ENCODE measurements at places on chromosomes 16 and 17. TPM values are rescaled to one million over a fixed set of nuclear protein-coding genes. Genes with fewer than 3 reads are reported as not detected.
A peak's percentile ranks its signal among the peaks of the same experiment; 100 is the strongest.

- H3K4me1 ChIP-seq: no peaks in the 10 kb centered on the region
- no peak overlapping the region for H3K27ac ChIP-seq
- no peaks in the 10 kb centered on the region for H3K36me3 ChIP-seq
These were observed 127.8 kb downstream of the GOSR1 start for GRCh38 chr17:30605027-30605426.

DNA sequence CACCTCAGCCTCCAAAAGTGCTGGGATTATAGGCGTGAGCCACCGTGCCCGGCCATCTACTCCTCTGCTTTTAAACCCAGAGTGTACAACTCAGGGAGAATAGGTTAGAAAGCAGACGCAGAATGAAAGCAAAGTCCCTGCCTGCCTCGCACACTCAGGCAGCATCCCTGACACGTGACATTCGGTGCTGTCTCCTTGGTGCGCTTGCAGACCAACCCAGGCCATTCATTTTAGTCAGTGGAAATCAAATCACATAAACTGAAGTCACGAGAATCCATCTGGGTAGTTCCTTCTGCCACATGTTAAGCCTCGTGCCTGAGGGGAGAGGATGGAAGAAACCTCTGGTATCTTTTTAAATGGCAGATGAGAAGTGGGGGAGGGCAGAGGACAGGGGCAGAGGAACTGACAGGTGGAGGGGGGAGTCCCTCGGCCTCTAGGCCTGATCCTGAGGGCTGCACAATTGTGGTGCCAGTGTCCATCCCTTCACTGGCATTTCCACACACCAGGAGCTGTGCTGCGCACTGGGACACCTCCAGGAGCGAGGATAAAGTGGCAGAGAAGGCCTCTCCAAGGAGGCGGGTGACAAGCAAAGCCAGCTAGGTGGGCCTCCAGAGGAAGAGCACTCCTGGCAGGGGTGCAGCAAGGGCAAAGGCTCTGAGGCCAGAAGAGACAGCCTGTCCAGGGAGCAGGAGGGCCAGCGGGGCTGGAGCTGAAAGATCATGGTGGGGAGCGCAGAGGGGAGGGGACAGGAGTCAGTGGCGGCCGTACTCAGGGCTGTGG is 196.3 kb downstream of the KATNIP start:
- DNase-seq: no peak
- H3K27ac ChIP-seq: no peak overlapping the region
- H3K4me1 ChIP-seq: peaks cover 5% of the 10 kb centered on the region
- H3K27me3 ChIP-seq: no peaks in the 10 kb centered on the region
- H3K4me3 ChIP-seq: no peak overlapping the region
- H3K36me3 ChIP-seq: peaks cover 18% of the 10 kb centered on the region

GRCh38 chr17:46821482-46822387 is 3.2 kb upstream of the WNT3 start:
- H3K27me3 ChIP-seq: peaks cover 80% of the 10 kb centered on the region
- H3K36me3 ChIP-seq: no peaks in the 10 kb centered on the region
- H3K4me1 ChIP-seq: peaks cover 16% of the 10 kb centered on the region
- DNase-seq: no peak

- no peaks in the 10 kb centered on the region for H3K27me3 ChIP-seq
- no peak overlapping the region for H3K4me3 ChIP-seq
- DNase-seq: no peak
These were observed 591.4 kb downstream of the TMEM114 start for GRCh38 chr16:7998789-7999453.

GRCh38 chr17:13008461-13008860 is 9.4 kb downstream of the ELAC2 start:
- no peaks in the 10 kb centered on the region for H3K27me3 ChIP-seq
- no peak overlapping the region for H3K4me3 ChIP-seq
- H3K4me1 ChIP-seq: no peaks in the 10 kb centered on the region
- DNase-seq: no peak
- peaks cover 76% of the 10 kb centered on the region for H3K36me3 ChIP-seq
- H3K27ac ChIP-seq: no peak overlapping the region

GRCh38 chr17:79678091-79678735 is 52.5 kb upstream of the ENPP7 start:
- H3K27ac ChIP-seq: no peak overlapping the region
- no peak overlapping the region for H3K4me3 ChIP-seq
- no peaks in the 10 kb centered on the region for H3K36me3 ChIP-seq
- H3K27me3 ChIP-seq: peaks cover 11% of the 10 kb centered on the region

- H3K4me3 ChIP-seq: no peak overlapping the region
- no peak overlapping the region for H3K27ac ChIP-seq
- DNase-seq: no peak
- peaks cover 11% of the 10 kb centered on the region for H3K27me3 ChIP-seq
- no peaks in the 10 kb centered on the region for H3K36me3 ChIP-seq
These were observed 36.4 kb upstream of the CD300E start for GRCh38 chr17:74659889-74660288.

DNA sequence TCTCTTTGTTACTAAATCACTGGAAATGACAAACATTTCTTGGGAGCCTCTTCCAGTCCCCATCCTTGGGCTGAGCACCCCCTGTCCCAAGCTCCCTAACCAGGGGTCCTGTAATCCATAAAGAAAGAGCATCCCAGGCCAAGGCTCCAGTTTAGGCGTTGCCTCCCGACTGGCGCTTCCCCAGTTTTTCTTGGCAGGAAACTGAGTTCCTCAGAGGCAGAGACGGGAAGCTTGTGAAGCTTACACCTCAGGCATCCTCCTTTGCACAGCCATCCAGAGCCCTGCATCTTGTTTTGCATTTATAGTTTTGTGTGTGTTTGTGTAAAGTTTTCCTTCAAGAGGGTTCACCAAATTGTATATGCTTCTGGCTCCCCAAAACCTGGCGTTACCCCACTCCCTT is 7.1 kb downstream of the COPZ2 start:
- H3K4me3 ChIP-seq: no peak overlapping the region
- H3K27me3 ChIP-seq: peaks cover 23% of the 10 kb centered on the region
- H3K4me1 ChIP-seq: peaks cover 13% of the 10 kb centered on the region
- no peak overlapping the region for H3K27ac ChIP-seq
- no peak for DNase-seq

GRCh38 chr16:85162478-85163277 is 50.4 kb upstream of the CIBAR2 start:
- H3K36me3 ChIP-seq: no peaks in the 10 kb centered on the region
- no peaks in the 10 kb centered on the region for H3K27me3 ChIP-seq
- H3K4me3 ChIP-seq: no peak overlapping the region
- no peak overlapping the region for H3K27ac ChIP-seq
- peaks cover 48% of the 10 kb centered on the region for H3K4me1 ChIP-seq

DNA sequence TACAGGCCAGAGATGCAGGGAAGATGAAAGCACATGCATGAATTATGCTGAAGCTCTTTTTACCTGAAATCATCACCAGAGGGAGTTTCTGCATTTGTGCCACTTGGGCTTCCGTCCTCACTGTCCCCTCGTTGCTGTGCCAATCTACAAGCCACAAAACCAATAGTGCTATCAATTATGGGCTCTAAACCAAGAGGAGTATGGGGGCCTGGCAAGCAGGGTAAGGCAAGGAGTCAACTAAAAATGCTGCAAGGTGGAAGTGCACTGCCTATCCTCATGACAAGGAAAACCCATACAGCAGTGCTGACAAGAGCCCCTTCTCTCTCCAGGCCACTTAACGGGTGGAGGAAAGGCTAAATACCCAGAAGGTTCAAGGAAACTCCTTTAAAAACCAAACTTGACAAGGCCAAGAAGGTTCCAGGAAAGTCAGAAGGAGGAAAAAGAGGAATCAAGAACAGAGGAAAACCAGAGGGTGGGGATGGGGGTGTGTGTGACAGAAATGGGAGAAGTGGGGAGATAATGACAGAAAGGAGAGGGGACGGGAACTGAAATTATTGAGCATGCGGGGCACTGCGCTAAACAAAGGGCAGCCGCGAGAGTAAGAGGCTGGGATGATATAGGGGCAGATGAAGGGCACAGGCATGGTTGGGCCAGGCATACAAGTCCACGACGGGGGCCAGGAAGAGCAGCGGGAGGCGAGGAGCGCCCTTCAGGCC is 674 bp downstream of the C17orf75 start:
- peaks cover 4% of the 10 kb centered on the region for H3K4me1 ChIP-seq
- H3K27me3 ChIP-seq: no peaks in the 10 kb centered on the region
- no peak for DNase-seq
- H3K27ac ChIP-seq: peak overlapping the region; percentile 76
- H3K36me3 ChIP-seq: peaks cover 17% of the 10 kb centered on the region

DNA sequence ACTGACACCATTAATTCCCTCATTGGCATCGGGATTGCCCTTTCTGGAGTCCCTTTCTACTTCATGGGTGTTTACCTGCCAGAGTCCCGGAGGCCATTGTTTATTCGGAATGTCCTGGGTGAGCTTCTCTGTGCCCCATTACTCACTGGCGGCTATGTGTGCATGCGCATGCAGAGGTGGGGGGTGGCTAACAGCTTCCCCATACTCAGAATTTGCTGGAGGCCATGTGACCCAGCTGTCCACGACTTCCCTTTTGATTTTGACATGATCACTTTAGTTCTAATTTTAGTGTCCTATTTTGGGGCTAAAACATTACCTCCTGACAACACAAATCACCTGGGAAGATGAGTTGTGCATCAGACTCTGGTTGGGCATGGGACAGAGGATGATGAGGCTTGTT is 14.1 kb downstream of the SLC7A6OS start:
- no peak overlapping the region for H3K4me3 ChIP-seq
- DNase-seq: no peak
- peaks cover 5% of the 10 kb centered on the region for H3K4me1 ChIP-seq
- no peaks in the 10 kb centered on the region for H3K27me3 ChIP-seq

DNA sequence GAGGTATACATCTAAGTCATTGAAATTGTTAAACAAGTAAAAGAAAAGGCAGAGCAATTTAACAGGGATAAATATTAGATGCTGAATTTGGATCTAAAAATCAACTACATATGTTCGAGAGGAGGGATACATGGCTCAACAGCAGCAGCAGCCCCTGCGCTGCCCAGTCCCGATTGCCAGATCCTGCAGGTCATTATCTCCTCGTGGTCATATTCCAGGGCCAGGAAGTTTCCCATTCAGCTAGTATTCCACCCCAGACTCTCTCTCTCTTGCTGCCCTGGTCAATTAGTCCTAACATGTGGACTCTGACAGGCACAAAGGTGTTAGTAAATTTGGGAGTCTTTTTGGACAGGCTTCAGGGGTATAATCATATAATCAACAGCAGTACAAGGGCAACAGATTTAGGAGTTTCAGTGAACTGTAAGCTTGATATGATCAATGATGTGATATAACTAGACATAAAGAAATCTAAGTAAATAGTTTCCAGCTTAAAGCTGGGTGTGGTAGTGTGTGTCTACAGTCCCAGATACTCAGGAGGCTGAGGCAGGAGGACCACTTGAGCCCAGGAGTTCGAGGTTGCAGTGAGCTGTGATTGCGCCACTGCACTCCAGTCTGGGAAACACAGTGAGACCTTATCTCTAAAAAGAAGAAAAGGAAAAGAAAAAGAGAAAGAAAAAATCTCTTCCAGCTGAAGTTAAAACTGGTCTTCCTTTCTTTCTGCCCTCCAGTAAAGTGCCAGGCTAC is 96.5 kb upstream of the MED13 start:
- no peaks in the 10 kb centered on the region for H3K36me3 ChIP-seq
- no peak overlapping the region for H3K4me3 ChIP-seq
- H3K27me3 ChIP-seq: no peaks in the 10 kb centered on the region
- H3K4me1 ChIP-seq: peaks cover 27% of the 10 kb centered on the region
- H3K27ac ChIP-seq: no peak overlapping the region
- no peak for DNase-seq

DNA sequence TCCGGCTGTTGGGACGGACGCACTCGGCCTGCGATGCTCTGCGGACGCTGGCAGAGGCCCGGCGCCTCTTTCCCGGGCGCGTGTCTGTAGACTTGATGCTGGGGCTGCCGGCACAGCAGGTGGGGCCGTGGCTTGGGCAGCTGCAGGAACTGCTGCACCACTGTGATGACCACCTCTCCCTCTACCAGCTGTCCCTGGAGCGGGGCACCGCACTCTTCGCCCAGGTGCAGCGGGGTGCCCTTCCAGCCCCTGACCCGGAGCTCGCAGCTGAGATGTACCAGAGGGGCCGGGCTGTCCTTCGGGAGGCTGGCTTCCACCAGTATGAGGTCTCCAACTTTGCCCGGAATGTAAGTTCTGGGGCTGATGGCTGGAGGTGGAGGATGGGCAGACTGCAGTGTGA is 3.5 kb downstream of the RSAD1 start:
- DNase-seq: no peak
- H3K27ac ChIP-seq: no peak overlapping the region
- no peak overlapping the region for H3K4me3 ChIP-seq
- H3K36me3 ChIP-seq: peaks cover 52% of the 10 kb centered on the region

DNA sequence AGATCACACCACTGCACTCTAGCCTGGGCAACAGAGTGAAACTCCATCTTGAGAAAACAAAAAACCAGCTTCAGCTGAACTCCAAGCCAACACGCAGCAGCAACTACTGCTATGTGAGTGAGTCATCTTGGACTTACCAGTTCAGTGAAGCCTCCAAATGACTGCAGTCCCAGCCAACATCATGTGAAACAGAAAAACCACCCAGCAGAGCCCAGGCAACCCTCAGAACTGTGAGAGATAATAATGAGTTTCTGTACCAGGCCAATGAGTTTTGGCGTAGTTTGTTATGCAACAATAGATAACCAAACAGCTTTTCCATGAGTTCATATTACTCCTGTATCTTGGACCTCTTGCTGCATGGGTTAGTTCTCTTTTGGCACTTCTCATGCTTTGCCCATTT is 23.3 kb downstream of the PHF12 start:
- no peaks in the 10 kb centered on the region for H3K27me3 ChIP-seq
- no peaks in the 10 kb centered on the region for H3K4me1 ChIP-seq
- no peak overlapping the region for H3K4me3 ChIP-seq
- no peak for DNase-seq

- H3K27me3 ChIP-seq: no peaks in the 10 kb centered on the region
- DNase-seq: peak; percentile 23
- H3K4me3 ChIP-seq: no peak overlapping the region
- no peak overlapping the region for H3K27ac ChIP-seq
These were observed 937.7 kb upstream of the SOX9 start for GRCh38 chr17:71183066-71183660.

DNA sequence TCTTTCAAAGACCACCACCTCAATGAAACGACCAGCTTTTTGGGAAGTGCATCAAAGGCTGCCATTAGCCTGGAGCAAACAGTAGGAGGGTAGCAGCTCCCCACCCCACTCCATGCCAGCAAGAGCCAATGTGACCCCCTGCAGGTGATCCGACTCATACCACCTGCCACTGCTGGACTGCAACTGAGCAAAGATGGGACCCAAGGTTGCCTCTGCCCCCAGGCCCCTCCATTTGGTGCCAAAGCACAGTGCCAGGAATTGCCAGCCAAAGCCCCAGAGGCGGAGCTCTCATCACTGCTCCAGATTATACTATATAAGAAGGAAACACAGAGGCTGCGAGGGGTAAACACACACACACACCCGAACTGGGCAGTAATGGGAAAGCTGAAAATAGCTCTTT is 8.3 kb downstream of the PITPNM3 start:
- H3K27me3 ChIP-seq: no peaks in the 10 kb centered on the region
- no peaks in the 10 kb centered on the region for H3K36me3 ChIP-seq
- no peak for DNase-seq
- H3K27ac ChIP-seq: no peak overlapping the region
- H3K4me1 ChIP-seq: peaks cover 10% of the 10 kb centered on the region

- no peak overlapping the region for H3K4me3 ChIP-seq
- DNase-seq: peak; percentile 53
- no peak overlapping the region for H3K27ac ChIP-seq
- H3K4me1 ChIP-seq: peaks cover 5% of the 10 kb centered on the region
- H3K36me3 ChIP-seq: no peaks in the 10 kb centered on the region
These were observed 107.6 kb downstream of the ZNF423 start for GRCh38 chr16:49748322-49748721.

The WNT9B gene
- polyA plus RNA-seq: not detected

The RBFOX1 gene
- 1.3 TPM for polyA plus RNA-seq

The DLX3 gene
- 0.66 TPM for polyA plus RNA-seq

The VPS35 gene
- 158 TPM for polyA plus RNA-seq

The TM4SF5 gene
- 44.0 TPM for polyA plus RNA-seq

The MT4 gene
- not detected for polyA plus RNA-seq

The EFNB3 gene
- polyA plus RNA-seq: 7.4 TPM

The GPRC5C gene
- 38.8 TPM for polyA plus RNA-seq

The TNRC6C gene
- 6.5 TPM for polyA plus RNA-seq

The SPSB3 gene
- polyA plus RNA-seq: 36.5 TPM
